GM23338 (cell line): ENCODE measurements at places on chromosomes 12 and 14.

GRCh38 chr12:108784270-108784669 lies 53.0 kb upstream of the CORO1C start:
- DNase-seq: peak; percentile 34

DNA sequence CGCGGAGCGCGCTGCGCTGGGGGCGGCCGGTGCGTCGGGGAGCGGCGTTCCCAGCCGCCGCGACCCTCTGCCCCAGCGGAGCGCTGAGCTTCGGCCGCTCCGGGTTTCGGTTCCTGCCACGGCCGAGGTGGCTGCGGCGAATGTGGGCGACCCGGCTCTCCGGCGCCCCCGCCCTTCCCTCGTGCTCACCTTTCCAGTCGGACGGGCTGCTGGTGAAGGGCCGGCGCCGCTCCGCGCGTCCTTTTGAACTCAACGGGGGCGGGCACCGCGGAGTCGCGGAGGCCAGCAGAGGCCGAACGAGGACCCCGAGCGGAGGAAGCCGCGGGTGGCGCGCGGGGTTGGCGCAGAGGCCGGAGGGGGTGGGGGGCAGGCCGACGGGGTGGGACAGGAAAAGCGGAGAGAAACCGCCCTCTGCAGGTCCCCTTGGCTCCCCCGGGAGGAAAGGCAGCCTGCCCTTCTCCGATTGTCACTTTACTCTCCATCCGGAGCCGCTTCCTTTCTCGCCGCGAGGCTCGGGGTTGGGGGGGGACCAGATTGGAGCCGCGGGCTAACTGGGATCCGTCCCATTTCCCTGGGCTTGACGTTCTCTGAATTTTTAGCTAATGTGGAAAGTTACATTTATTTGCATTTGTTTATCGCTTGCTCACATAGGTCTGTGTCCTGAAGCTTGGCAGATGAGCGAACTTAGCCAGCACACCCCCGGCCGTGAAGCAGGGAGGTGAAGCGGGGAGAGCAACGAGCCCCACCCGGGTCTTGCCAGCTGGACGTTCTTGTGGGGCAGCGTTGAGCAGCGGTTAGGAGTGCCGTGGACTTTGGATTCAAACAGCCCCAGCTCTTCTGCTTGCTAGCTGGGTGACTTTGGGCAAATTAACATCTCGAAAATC lies at the start of gene SMAGP:
Gene SMAGP (minus strand): TSS at position 349 of the 884 bp plus-strand sequence. CDS start 1,137 bp downstream, outside the sequence.
- peak; percentile 91 for DNase-seq

GRCh38 chr12:105748806-105749600 lies 389.8 kb downstream of the NUAK1 start:
- no peak for DNase-seq

DNA sequence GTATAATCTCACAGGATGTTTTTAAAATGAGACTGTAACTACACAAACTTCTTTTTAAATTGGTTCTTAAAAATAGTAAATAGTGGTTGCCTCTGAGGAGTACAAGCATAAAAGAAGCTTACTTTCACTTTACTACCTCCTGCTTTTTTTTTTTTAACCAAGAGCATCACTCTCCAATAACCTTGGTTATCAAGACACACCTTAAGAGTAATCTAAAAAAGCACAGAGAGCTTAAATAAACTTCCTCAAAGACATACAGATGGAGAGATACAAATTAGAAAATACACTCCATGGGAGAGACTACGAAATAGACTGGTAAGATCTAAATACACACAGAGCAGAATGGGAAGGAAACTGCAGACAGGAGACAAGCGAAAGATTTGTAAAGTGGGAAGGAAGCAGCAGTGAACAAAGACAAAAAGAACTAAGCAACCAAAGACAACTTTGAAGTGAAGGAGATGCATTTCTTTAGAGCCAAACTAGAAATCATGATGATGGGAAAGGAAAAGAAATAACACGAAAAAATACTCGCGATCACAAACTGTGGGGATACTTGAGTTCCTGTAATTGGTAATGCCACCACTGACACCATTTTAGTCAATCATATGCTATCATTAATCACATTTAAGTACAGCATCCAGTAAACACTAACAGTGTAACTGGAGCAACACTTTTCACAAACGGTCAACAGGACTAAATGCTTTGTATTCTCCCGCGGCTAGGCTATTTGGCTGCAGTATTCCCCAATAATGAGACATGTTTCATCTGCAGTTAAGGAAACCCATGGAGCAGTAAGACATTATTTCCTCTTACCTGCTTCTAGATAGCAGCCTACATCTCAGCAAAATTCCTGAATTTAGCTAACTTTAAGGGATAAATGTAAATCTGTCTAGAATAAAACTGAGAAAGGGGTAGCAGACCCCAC lies 8.2 kb downstream of the SINHCAF start:
- no peak for DNase-seq

- no peak for DNase-seq
Measured at GRCh38 chr14:53380867-53381225, 227.7 kb upstream of the DDHD1 start.

DNA sequence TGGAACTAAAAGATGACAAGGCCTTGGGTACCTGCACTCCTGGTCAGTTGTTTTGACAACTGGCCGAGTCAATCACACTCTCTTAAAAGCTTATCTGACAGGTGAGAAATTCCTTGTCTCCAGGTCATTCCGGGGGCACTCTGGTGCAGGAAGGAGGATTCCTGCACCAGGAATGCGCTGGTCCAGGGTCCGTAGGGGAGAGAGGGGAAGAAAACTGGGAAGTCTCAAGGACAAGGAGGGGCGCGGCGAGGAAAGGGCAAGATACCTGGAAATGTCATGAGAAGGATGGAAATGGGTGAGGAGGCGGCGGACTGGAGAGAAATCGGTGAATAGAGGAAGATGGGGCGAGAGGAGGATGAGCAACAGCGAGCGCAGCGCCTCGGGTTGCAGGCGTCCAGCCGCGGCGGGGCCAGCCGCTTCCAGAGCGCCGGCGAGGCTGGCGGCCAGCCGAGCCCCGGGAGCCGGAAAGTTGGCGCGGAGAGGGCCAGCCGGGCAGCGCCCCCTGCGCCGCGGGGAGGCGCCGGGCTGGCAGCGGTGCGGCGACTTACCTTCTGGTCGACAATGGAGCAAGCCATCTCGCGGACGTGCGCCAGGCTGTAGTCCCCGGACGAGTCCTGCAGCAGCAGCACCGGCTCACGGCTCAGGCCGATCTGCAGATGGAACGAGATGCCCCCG lies 809 bp downstream of the PRKD1 start:
- DNase-seq: peak; percentile 55

DNA sequence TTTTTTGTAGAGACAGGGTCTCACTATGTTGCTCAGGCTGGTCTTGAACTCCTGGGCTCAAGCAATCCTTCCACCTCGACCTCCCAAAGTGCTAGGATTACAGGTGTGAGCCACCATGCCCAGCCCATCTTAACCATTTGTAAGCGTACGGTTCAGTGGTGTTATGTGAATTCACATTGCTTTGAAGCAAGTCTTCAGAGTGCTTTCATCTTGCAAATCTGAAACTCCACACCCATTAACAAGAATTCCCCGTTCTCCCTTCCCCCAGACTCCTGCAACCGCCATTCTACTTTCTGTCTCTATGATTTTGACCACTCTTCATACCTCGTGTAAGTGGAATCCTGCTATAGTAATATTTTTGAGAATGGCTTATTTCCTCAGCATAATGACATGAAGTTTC lies 24.9 kb upstream of the BICDL1 start:
- no peak for DNase-seq

- DNase-seq: no peak
Measured at GRCh38 chr14:95811813-95812212, 64.8 kb upstream of the TUNAR start.

DNA sequence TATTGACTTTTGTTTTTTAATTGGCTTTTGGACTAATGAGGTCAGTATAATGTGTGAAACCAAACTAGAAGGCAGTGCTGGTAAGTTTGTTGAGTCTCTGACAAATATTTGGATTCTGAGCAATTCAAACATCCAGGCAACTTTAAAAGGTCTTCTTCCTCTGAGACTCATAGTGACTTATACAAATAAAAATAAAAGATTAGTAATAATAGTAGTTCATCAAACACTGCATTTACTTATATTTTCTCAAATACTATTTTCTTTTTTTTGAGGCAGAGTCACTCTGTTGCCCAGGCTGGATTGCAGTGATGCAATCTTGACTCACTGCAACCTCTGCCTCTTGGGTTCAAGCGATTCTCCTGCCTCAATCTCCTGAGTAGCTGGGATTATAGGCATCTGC lies 337.9 kb downstream of the DAD1 start:
- DNase-seq: no peak

DNA sequence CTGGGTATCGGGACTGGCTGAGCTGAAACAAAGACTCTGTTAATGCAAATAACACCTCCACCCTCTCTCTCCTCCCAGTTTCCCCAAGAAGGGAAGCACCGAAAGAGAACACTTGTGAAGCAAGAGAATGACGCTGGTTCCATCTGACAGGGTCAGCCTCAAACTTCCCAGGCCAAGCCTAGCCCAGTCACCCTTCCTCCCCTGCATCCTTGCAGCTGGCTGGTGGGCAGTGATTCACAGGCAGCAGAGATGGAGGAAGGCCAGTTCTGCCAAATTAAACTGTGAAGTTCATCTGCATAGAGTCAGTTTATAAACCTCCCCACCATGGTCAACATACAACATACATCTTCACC lies 2.8 kb downstream of the LRRC74A start:
- no peak for DNase-seq

GRCh38 chr14:60649875-60650372 lies 647 bp upstream of the SIX1 start:
- DNase-seq: peak; percentile 52

DNA sequence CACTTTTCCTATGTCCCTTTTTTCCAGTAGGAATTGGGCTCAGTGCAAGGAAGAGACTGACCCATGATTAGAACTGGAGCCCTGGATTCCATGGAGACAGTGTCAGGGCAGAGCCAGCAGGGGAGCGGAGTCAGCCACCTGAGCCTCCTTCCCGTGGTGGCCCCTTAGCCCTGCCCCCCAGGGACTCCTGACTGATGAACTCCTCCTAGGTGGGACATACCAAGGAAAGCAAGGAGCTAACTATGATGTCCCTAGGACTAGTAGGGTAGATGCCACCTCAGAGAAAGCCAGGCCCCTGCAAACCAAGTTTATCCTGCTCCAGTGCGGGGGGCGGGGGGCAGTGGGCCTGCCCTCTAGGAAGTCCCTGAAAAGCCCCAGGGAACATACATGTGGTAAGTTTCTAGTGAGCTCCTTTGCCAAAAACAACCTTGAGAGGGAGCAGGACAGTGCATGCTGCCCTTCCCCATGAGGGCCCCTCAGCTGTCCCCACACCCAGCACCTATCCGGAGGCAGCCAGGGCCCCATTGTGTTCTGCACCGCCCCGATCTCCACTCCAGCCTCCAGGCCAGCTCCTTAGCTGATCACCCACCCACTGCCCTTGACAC lies 6.2 kb upstream of the COL2A1 start:
- no peak for DNase-seq

- no peak for DNase-seq
Measured at GRCh38 chr12:68036642-68037041, 47.4 kb downstream of the IFNG-AS1 start.

GRCh38 chr12:2190896-2191533 lies 138.2 kb downstream of the CACNA1C start:
- DNase-seq: no peak

DNA sequence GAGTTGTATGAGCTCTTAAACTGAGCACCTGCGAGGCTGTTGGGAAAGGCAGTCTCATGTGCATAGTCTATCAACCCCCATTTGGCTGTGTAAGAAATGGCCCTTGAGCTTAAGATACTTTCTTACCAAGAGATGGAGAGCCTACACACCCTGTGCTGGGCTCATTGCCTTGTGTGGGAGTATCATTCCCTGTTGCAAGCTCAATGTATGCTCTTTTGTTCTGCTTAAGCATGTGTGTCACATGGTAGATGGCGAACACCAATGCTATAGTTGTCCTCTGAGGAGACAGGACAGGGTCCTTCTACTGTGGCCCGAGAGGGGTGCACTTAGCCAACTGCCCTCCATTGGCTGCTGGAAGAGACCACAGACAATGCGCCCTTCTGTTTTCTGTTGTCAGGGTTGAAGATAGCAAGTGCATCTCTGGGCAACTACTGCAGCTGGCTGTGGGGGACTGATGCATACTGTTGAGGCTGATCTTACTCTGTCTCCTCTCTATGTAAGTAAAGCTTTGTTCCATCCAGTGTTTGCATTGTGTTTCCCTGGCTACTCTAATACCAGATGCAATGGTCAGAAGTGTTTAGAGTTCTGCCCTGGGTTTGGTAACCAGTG lies 79.5 kb downstream of the PTPRB start:
- no peak for DNase-seq

GRCh38 chr14:79896009-79896408 lies 315.3 kb downstream of the DIO2 start:
- DNase-seq: no peak

DNA sequence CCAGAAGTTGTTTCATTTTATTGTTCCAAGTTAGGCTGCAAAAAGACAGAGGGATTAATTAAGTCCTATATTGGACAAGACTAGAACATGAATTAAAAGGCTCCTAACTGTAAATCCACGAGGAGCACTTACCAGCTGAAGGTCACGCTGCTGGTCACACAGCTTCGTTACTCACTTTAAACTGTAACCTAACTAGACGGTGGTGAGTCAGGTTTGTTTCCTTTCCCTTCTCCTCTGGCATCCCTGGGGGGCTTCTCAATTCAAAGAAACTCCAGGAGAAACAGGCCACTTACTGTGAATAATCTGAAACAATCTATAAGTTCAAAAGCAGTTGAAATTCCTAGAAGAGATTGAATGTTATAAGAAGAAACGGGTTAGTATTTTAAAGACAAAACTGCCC lies 331.4 kb downstream of the BCAT1 start:
- no peak for DNase-seq

GRCh38 chr12:94571556-94571955 lies 78.8 kb downstream of the TMCC3 start:
- no peak for DNase-seq

- DNase-seq: no peak
Measured at GRCh38 chr14:58907803-58908202, 270.0 kb downstream of the DACT1 start.

GRCh38 chr14:100569734-100570286 lies 17.4 kb downstream of the BEGAIN start:
- DNase-seq: no peak

- DNase-seq: no peak
Measured at GRCh38 chr14:34219661-34220377, 242.2 kb downstream of the SPTSSA start.

DNA sequence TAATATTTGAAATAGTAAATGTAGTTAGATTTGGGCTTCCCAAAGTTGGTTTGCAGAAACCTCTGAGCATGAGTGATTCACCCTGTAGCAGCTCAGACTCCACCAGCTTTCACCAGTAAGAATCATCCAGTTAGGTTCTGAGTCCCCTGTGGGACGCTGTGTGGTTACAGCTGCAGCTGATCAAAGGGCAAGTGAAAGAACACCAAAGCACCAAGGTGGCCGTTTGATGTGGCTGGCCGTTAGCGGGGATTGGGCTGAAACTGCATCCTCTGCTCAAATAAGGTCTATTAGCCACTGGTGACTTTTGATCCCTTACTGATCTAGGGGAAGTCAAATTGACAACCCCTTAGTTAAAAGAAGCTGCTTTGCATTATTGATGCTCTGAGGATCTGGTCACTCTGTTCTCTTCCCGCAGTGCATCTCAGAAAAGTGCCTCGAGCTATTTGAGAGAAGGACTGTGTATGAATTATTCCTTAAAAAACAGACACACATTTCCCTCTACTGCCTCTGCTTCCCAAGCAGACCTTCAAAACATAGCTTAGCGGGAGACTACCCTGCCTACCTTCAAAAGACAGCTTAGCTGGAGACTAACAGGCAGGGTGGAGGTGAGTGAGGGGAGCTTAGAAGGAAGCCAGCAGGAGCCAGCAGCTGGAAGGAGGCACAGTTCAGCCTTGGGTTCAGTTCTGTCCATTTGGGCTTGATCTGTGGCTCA lies 3.7 kb downstream of the ABHD12B start:
- no peak for DNase-seq

GRCh38 chr12:102317155-102317554 lies 119.5 kb upstream of the PMCH start:
- no peak for DNase-seq
